ENCODE measurements at places on chromosomes 7 and 10.

DNA sequence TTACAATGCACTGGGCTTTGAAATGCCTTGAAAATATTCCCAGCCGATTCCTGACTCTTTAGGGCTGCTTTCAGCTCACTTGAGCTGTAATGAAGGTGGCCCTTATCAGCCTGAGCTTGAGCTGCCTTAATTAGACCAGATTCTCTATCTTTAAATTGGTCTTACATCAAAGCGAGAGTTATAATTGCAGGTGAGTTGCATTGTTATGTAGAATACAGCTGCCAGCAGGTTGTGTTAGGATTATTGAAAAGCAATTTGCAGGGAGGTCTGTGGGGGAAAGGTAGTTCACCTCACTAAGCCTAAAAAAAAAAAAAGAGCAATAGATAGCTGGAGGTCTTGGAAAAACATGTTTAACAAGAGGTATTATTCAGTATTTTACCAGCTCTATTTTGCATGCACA is 142.2 kb upstream of the HABP2 start:
- no peak for DNase-seq

DNA sequence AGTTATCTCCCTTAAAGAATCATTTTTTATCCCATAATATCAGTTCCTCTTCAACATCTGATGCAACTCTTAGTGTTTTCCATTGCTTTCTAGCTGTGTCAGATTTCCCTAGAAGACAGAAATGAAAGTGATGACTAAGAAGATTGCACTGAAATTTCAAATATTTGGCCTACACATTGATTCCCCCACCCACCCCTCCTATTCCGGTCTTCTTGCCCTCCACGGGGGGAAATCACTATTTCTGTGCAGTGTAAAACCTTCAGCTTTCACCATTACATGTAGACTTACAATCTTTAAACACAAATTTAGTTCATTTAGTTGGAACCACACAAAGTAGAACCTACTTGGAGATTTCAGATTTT is 63.7 kb upstream of the IL6 start:
- DNase-seq: no peak

GRCh38 chr7:30727061-30727945 is 24.6 kb upstream of the INMT start:
- DNase-seq: peak; percentile 18

DNA sequence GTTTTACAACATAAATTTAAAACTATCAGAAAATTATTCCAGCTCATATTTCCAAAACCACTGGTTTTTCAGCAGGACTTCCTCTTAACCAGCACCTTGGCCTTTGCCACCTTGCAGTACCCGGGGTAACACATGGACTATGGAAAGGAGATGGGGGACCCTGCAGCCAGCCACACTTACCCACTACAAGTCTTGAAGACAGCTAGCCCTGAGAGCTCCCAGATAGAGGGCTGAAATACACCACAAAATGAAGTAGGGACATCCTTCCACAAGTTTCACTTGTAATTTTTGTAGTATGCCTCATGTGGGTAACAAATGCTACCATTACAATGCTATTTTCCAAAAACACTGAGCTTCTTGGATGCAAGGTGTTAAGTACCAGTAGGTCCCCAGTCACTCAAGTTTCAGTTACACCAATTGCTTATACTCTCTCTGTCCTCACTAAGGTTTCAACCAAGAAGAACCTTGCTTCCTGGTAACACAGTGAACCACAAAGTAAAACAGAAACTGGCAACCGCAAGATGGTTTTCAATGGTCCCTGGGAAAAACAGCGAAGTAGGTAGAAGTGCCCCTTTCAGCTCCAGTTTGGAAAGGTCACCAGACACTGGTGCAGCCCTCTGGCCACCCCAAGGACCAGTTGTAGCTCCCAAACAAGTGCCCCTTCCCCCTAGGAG is 110.9 kb downstream of the SGMS1 start:
- no peak for DNase-seq

GRCh38 chr7:12607134-12607533 is 36.6 kb downstream of the SCIN start:
- DNase-seq: no peak

GRCh38 chr7:4665661-4666060 is 16.4 kb upstream of the FOXK1 start:
- DNase-seq: no peak

GRCh38 chr7:115747174-115747573 is 283.4 kb downstream of the TFEC start:
- no peak for DNase-seq

DNA sequence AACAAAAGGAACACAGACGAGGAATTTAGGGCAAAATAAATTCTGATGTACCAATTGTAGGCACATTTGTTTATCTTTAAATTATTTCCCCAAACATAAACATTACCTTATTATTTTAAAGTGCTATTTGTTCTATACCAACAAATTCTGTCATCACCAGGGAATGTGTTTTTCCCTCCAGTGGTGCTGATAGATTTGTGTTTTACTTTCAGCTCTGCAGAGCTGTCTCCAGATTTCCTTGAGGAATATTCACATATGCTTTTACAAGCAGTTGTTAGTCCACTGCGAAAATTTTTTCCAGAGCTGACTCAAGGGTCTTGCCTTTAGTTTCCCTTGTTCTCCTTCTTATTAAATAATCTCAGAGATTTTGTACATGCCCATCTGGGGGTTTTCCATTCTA is 362.8 kb downstream of the PHF14 start:
- no peak for DNase-seq

DNA sequence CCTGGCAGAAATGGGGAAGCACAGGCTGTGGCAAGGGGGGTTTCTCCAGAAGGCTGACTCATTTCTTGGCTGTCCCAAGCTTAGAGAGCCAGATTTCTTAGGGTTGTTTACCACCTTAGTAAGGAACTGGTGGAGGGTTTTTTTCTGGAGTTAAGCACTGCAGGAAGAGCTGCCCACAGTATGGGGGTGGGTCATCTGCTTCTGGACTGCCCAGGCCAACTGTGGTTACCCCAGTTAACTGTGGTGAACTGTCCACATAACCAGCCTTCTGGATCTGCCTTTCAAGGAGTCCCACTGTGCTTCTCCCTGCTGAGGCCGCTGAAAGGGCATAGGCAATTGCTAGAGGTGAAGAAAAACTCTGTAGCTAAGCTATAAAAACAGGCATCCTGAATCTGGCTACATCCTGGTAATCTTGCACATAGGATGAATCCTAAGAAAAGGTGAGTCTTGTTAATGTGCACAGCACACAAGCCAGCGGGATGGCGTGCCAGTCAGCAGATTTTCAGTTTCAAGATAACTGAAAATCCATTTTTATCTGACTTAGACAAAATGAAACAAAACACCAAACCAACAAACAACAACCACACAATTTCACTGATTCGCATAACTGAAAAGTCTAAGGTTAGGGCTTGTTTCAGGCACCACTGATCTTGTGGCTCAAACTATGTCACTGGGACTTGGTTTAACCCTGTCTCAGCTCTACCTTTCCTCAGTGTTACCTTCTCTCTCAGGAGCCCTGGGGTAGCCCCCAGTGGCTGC is 21.6 kb upstream of the TSPAN33 start:
- no peak for DNase-seq

DNA sequence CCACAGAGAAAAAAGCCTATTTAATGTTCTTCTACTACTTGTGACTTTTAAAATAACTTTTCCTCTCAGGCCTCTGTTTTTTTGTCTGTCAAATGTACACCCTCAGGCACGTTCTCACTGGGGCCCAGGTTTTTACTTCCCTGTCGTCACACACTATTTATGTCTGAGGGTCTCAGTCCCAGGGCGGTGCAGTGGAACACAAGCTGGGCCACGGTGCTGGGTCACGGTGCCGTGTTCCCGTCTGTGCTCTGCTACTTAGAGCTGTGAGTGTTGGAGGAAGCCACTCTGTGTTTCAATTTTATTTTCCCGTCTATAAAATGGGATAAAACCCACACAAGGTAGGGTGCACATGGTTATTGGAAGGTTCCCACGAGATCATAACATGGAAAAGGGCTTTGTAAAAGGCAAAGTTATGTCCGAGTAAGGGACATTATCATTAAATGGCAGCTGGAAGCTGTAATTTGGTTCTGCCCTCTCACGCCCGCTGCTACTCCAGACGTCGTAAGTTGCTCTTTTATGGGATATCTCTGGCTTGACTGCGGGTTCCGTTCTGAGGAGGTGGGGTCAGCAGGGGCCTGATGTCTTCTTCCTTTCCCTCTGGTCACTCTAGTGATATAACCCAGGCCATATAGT is 25.2 kb downstream of the ZNF775 start:
- DNase-seq: no peak

GRCh38 chr10:125016611-125017202 is 74.8 kb downstream of the ZRANB1 start:
- DNase-seq: no peak

DNA sequence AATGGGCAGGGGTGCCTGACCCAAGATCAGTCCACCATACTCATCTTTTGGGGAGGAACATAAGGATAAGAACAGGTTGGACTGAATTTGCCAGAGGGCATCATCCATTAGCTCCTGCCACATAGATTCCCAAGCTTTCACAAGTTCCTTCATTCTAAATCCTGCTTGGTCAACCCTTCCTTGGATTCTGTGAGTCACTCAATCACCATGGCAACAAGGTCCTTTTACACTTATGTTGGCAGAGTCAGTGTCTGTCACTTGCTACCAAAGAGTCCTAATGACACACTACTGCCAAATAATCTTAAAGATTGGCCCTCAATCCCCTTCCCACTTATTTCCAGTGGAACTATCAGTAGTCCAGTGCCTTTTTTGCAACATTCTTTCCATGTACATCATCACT is 5.0 kb upstream of the LGI1 start:
- no peak for DNase-seq

DNA sequence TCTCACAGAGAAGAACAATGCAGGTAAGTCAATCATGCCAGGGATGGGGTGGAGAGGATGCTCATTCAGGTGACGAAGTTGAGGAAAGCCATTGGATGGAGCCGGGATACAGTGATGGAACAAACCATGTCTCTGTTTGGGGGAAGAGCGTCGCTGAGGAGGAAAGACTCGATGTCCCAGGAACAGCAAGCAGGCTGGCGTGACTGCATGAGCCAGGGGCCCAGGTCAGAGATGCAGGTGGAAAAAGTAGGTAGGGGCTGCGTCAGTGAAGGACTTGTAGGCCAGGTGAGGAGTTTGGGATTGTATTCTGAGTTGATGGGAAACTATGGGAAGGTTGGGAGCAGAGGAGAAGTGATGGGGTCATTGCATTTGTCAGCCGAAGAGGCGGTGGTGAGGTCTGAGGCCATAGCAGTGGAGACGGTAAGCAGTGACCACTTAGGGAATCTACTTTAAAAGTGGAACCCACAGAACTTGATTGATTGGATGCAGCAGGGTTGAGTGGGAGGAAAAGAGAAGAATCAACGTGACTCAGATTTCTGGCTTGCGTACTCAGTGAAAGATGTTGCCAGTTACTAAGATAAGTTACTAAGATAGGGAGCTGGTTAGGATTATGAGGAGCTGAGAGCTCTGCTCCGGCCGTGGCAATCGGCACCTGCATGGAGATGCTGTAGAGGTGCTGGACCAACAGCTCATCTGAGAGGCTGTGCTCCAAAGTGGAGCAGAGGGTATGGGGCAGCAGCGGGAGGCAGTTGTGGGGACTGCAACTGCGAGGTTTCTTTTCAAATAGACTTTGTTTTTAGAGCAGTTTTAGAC is 12.5 kb upstream of the IL2RA start:
- DNase-seq: no peak

- no peak for DNase-seq
Observed at GRCh38 chr7:88522771-88523293, 216.1 kb upstream of the STEAP4 start.

DNA sequence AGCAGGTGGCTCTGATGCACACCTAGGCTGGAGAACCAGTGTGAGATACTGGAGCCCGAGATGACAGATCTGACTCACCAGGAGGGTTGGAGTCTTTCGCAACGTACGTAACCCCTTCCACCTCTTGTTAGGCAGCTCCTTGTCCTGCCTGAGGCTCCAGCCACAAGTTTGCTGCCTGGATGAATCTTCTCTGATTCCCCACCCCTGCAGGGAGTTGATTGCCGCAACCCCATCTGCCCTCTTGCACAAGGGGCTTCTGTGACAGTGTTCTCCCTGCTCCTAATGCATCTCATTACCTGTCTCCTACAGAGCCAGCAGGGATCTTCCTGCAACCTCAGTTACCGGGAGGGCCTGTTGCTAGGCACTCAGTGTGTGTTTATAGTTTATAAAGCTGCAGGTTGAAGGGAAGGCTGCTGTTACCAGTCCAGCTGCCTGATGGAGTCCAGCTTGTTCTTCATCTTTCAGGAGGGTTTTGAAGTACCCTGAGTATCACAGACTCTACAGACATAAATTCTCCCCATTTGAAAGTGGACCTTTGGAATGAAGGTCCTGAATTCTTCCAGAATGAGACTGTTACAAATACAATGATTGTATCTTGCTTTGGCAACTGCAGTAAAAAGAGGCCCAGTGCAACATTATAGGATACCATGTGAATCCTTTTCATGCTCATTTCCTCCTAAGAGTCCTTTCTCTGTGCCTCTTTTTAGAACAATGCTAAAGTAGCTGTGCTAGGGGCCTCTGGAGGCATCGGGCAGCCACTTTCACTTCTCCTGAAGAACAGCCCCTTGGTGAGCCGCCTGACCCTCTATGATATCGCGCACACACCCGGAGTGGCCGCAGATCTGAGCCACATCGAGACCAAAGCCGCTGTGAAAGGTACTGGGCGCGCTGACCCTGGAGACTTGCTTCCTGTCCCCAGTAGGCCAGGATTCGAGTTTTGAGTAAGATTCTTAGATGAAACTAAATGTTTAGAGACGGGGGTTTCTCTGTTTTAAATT is 6.5 kb downstream of the MDH2 start:
- no peak for DNase-seq
